Activated CD8-positive, alpha-beta memory T cell treated with anti-CD3 and anti-CD28 coated beads for 48 hours (primary cell): ENCODE measurements at places on chromosomes 16 and 17.

DNA sequence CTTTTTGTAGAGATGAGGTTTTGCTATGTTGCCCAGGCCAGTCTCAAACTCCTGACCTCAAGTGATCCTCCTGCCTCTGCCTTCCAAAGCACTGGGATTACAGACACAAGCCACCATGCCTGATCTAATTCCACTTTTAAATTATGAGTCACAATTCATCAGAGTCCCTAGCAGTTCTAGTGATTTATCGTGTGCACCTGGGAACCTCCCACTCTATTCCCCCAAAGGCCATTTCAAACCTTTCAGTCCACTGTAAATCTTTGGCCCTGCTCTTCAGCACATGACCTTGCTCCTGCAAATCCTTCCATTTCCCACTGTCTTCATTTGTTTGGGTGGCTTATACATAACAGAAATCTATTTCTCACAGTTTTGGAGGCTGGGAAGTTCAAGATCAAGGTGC, 73.0 kb downstream of the HS3ST2 start:
- DNase-seq, result no peak

DNA sequence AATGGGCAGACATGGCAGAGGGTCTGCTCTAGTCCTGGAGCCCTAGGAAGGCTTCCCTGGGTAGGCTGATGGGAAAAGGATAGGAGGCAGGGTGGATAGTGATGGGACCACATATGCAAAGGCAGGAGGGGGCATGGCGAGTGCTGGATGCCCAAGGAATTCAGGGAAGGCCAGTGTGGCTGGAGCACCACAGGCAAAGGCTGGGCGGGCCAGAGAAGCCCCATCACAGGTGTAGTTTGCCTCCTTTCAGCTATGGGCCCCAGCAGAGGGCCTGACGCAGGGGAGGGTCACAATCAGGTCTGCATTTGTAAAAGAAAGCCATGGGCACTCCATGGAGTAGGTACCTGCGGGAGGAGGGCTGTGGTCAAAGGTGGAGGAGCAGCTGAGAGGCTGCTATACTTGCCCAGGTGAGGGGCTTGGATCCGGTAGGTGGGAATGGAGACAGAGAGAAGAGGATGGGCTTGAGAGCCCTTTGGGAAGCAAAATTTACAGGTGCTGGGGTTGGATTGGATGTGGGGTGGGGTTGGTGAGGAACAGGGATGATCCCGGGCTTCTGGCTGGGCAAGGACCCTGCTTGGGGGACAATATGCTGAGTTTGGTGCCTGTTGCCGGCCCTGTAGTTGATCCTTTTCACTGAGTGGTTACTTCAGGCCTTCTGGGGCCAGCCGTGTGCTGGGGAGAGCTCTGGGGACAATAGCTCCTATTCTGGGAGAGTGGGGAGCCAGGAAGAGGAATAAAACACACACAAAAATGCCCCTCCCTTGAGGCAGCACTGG, 6.5 kb upstream of the COL1A1 start:
- DNase-seq, result no peak

GRCh38 chr17:17741349-17742023, 60.2 kb downstream of the RAI1 start:
- DNase-seq, result no peak

DNA sequence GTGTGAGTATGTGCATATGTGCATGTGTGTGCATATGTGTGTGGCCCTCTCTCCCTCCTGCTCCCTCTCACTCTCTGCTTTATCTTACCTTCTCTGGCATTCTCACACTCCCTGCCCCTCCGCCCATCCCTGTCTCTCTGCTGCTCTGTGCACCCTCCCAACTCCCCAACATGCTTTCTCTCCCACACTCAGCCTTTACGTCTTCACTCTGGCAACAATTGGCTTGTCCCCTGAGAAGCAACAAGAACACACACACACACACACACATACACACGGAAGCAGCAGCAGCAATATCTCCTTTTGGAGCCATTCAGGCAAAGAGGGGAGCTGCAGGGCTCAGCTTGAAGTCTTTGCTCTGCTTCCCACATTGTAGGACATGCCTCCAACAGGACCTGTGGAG, 27.8 kb downstream of the PITPNM3 start:
- no peak for DNase-seq

GRCh38 chr17:56130631-56131030, 22.6 kb upstream of the ANKFN1 start:
- DNase-seq, result no peak

- DNase-seq, result no peak
Observed at GRCh38 chr16:17173281-17173680, 297.5 kb downstream of the XYLT1 start.

DNA sequence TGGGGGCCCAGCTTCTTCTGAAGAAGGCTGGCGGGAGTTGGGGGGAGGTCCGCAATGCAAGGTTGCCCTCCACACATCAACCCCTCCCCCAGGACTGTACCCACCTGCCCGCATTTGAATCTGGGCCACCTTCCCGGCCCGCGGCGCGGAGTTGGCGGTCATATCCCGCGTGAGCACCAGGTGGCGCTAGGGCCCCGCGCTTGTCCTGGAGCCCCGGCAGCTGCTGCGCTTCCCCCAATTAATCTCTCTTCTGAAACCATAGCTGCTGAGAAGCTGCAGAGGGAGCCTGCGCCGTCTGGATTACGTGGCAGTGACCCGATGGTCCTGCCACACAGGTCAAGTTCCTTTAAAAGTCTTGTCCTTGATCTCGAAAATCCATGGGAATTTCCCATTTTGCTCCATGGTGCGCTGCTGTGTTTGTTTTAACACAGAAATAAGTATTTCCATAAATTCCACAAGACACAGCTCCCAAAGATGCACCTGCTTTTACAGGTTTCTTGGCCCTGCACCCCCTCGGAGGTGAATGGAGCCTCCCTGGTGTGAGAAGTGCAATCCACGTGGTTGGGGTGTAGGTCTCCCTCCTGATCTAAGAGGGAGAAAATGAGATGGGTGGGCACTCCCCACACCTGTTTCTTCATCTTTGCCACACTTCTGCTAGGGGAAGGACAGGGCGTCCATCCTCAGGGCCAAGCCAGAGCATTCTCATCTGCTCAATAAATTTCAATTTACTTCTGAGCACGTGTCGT, 22.1 kb downstream of the COX4I1 start:
- DNase-seq, result peak; percentile 89

- DNase-seq, result no peak
Observed at GRCh38 chr17:78803186-78803845, 21.2 kb upstream of the CYTH1 start.

DNA sequence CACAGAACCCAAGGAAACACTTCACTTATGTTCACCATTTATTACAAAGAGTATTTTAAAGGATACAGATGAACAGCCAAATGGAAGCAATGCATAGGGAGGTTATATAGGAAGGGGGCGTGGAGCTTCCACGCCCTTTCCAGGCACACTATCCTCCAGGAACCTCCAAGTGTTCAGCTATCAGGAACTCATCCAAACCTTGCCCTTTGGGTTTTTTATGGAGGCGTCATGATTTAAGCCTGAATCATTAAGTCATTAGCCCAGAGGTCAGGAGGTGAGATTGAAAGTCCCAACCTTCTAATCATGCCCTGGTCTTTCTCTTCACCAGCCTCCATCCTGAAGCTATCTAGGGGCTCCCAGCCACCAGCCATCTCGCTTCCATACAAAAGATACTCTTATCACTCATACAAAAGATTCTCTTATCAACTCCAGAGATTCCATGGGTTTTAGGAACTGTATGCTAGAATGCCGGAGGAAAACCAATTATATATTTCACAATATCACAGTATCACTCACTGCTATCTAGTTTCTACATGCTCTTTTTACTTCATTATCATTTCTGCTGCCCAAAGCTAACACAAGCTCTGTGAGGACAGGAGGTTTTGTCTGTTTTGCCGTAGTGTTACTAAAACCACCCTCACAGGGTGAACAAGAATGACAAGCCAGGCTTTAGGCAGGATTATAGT, 213.4 kb downstream of the SLC39A11 start:
- DNase-seq, result no peak

- no peak for DNase-seq
Observed at GRCh38 chr17:16214190-16215001, 938 bp downstream of the NCOR1 start.

- no peak for DNase-seq
Observed at GRCh38 chr17:38476549-38476948, 48.3 kb downstream of the ARHGAP23 start.

DNA sequence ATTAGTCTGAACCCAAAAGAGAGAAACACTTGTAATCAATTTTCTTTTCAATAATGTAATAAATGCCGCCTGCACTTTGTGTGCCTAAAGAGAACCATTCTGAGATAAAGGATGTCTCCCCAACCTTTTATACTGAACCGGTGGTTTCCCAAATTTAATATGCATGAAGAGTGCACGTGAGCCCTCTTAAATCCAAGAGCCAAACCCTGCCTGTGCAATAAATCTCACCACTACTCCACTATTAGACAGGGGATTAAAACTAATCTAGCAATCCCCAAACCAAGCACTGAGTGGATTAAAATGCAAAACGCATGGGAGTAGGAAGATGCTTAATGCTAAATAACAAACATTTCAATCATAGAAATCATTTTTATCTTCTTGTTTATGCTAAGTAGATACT, 351.0 kb upstream of the PSMD7 start:
- no peak for DNase-seq

GRCh38 chr16:51153577-51154031, 2.5 kb upstream of the SALL1 start:
- no peak for DNase-seq
